Body of pancreas (tissue), 4 donors: ENCODE measurements at places on chromosomes 11 and 22. TPM values are rescaled to one million over a fixed set of nuclear protein-coding genes. Genes with fewer than 3 reads are reported as not detected.

- no peak overlapping the region for H3K27ac ChIP-seq
- no peaks in the 10 kb centered on the region for H3K36me3 ChIP-seq
- no peak overlapping the region for H3K4me3 ChIP-seq
These were observed 1084.9 kb downstream of the BRD1 start for GRCh38 chr22:48742556-48743343.

GRCh38 chr11:45142241-45143055, 4.0 kb upstream of the PRDM11 start:
- H3K36me3 ChIP-seq: no peaks in the 10 kb centered on the region
- H3K4me3 ChIP-seq: no peak overlapping the region
- no peaks in the 10 kb centered on the region for H3K27me3 ChIP-seq
- H3K4me1 ChIP-seq: peaks cover 9% of the 10 kb centered on the region
- no peak for DNase-seq

DNA sequence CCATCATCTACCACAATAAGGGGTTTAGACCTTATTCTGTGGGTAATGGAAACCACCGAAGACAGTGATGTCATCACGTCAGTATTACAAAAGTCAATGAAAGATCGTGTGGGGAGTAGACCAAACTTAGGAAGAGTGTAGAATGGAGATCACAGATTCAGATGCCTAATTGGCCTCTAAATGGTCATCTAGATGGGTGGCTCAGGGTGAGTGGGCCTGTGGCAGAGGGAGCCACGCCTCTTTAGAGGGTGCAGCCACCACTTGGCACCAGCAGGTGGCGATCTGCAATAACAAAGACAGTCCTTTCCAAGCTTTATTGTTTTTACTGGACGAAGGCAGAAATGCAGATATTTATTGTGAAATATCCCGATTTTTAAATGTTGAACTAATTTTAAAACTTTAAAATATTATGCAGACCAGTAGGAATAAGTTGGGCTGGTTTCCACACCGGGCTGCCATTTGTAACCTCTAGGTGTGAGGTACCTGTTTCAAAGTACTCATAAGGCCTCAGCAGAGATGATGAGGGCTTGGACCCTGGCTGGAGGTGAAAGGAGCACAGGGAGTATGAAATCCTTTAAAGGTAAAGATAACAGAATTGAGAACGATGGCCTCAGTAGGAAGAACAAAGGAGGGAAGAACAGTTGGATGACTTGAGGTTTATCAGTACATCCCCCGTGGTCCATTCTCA, 222.0 kb downstream of the DBX1 start:
- H3K36me3 ChIP-seq: peaks cover 5% of the 10 kb centered on the region
- no peaks in the 10 kb centered on the region for H3K27me3 ChIP-seq
- H3K27ac ChIP-seq: no peak overlapping the region
- no peaks in the 10 kb centered on the region for H3K4me1 ChIP-seq
- no peak overlapping the region for H3K4me3 ChIP-seq

DNA sequence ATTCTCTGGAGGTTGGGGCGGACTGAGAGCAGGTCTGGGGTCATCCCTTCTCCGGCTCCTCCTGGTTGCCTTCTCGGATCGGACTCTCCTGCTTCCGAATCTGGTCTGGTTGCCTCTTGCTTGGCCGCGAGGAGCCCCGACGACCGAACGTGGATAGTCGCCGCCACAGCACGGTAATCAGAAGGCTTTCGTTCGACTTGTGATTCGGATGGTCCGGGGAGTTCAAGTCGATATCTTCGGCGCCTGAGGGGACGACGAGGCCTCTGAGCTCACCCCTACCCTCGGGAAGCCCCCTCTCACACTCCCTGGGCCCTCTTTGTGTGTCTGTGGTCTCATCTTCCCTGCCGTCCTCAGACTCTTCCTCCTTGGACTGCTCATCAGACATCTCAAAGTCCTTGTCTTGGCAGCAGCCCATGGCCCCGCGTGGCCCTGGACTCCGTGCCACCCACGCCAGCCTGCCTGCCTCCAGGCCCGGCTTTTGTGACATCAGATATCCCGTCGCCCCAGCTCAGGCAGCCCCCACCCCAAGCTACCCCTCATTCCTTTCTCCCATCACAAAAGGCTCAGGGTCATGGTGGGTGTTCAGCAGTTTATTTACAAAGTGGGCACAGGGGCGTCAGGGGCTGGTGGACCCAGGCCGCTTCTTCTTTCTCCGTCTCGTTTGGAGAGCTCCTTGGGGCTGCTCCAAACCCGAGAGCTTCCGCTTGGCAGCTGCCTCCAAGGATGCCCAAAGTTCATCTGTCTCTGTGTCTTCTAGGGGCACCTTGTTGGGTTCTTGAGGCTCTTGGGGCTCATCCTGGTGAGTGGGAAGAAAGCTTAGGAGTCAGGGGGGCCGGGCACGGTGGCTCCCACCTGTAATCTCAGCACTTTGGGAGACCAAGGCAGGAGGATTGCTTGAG, at the start of gene TEX54:
TSS of gene TEX54 (minus strand) at position 506 of the 899 bp plus-strand sequence.
- peaks cover 37% of the 10 kb centered on the region for H3K4me1 ChIP-seq
- H3K27ac ChIP-seq: peak within 1 kb of the TSS; percentile 99
- H3K27me3 ChIP-seq: no peaks in the 10 kb centered on the region
- peaks cover 12% of the 10 kb centered on the region for H3K36me3 ChIP-seq

DNA sequence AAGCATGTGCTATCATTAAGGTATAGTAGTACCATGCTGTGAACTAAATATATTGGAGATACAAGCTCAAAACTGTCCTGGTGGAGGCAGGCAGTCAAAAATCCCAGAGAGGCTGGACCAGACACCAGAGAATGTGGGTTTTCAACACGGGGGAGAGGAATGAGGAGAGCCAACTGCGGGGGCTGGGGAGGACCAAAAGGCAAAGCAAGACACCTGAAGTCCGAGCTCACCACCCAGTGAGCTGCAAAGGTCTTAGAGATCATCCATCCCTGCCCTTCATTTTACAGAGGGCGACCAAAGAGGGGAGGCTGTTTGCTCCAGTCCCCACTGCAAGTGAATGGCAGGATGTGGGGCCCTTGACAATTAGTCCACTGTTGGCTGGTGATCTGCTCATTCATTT, 10.0 kb downstream of the RIBC2 start:
- no peaks in the 10 kb centered on the region for H3K36me3 ChIP-seq
- H3K4me3 ChIP-seq: no peak overlapping the region

GRCh38 chr11:8596504-8597046, 2.5 kb upstream of the STK33 start:
- H3K27me3 ChIP-seq: no peaks in the 10 kb centered on the region
- no peak overlapping the region for H3K27ac ChIP-seq
- H3K4me1 ChIP-seq: peaks cover 14% of the 10 kb centered on the region
- H3K4me3 ChIP-seq: no peak overlapping the region

DNA sequence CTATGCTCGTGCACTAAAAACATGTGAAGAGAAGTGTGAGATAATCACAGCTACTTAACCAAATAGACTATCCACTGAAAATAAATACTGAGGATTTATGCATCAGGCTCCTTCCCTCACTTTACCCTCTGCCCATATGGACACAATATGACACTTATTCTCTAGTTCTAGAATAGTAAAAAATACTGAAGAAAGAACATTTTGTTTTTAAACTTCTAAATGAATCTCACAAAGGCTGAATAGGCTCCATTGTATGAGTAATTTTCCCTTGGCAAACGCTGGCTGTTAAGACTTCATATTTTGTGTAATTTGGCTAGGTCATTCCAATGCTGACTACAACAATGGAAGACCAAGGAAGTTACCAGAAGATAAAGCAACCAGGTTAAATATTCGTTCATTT, 9.9 kb downstream of the HPS5 start:
- peak overlapping the region; percentile 40 for H3K27ac ChIP-seq
- H3K4me1 ChIP-seq: peaks cover 40% of the 10 kb centered on the region
- DNase-seq: no peak
- peaks cover 2% of the 10 kb centered on the region for H3K36me3 ChIP-seq

- no peak for DNase-seq
- no peaks in the 10 kb centered on the region for H3K4me1 ChIP-seq
- H3K4me3 ChIP-seq: no peak overlapping the region
These were observed 684.0 kb upstream of the CCDC90B start for GRCh38 chr11:83970061-83970671.

GRCh38 chr11:19448651-19449050, 207.9 kb upstream of the E2F8 start:
- H3K36me3 ChIP-seq: no peaks in the 10 kb centered on the region
- no peaks in the 10 kb centered on the region for H3K27me3 ChIP-seq
- H3K27ac ChIP-seq: no peak overlapping the region
- no peak for DNase-seq

GRCh38 chr22:20530368-20531153, 23.2 kb downstream of the MED15 start:
- DNase-seq: no peak
- peaks cover 2% of the 10 kb centered on the region for H3K36me3 ChIP-seq
- H3K27me3 ChIP-seq: no peaks in the 10 kb centered on the region
- H3K4me1 ChIP-seq: peaks cover 23% of the 10 kb centered on the region
- H3K27ac ChIP-seq: peak overlapping the region; percentile 28
- H3K4me3 ChIP-seq: no peak overlapping the region

DNA sequence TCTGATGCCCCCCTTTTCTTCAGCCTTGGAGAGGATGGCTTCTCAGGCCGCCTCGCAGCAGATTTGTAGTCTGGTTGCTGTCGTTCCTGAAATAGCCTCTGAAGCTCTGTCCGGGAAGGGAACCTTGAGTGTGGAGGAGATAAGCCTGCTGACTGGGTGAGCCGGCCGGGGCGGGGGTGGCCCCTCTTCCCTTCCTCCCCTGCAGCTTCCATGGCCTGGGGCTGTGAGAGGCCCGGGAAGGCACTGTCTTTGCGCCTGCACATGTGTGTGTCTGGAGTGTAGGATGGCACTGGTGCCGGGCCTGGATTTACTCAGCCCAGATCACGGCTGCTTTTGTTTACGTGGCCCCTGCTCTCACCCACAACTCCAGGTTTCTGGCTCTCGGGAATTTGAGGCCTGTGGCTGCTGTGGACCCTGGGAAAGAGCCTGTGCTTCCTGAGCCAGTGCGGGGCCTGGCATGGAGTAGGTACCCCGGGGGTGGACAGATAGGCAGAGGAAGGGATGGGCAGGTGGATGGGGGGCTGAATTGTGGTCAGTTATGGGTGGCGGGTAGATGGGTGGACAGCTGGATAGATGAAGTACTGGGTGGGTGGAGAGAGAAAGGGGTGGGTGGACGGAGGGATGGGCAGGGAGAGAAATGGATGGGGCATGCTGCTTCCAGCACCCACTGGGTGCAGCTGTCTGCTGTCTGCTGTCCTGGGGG, 16.6 kb downstream of the KCNQ1 start:
- peak; percentile 55 for DNase-seq
- H3K4me3 ChIP-seq: no peak overlapping the region
- H3K4me1 ChIP-seq: peaks cover 77% of the 10 kb centered on the region
- no peaks in the 10 kb centered on the region for H3K27me3 ChIP-seq
- no peaks in the 10 kb centered on the region for H3K36me3 ChIP-seq

- H3K4me3 ChIP-seq: no peak overlapping the region
- no peak for DNase-seq
- H3K27ac ChIP-seq: no peak overlapping the region
- H3K36me3 ChIP-seq: no peaks in the 10 kb centered on the region
- H3K4me1 ChIP-seq: peaks cover 5% of the 10 kb centered on the region
These were observed 661.4 kb downstream of the CNTN5 start for GRCh38 chr11:99682171-99682570.

DNA sequence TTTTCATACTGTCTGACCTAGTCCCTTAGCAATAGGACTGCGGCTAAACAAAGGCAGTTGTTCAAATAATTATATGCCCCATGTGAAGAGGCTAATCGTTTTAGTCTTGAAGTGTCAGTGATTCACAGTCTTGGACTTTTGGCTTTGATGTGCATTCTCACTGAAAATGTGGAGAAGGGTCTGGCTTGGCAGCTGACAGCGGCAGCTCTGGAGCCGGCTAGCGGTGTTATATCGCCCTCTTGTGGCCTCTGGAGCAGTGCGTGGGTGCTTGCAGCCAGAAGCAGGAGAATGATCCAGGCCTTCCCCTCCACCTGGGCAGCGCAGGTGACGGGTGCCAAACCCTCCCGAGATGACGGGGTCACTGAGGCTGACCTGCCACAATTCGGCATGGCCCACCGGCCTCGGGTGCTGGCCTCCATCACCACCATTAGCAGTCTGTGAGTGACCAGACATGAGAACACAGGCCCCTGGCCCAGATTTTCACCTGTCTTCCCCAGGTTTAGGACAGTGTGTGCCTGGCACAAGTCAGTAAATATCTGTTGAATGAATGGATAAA, 90.3 kb upstream of the PITPNB start:
- H3K36me3 ChIP-seq: no peaks in the 10 kb centered on the region
- peak; percentile 78 for DNase-seq
- no peak overlapping the region for H3K4me3 ChIP-seq

DNA sequence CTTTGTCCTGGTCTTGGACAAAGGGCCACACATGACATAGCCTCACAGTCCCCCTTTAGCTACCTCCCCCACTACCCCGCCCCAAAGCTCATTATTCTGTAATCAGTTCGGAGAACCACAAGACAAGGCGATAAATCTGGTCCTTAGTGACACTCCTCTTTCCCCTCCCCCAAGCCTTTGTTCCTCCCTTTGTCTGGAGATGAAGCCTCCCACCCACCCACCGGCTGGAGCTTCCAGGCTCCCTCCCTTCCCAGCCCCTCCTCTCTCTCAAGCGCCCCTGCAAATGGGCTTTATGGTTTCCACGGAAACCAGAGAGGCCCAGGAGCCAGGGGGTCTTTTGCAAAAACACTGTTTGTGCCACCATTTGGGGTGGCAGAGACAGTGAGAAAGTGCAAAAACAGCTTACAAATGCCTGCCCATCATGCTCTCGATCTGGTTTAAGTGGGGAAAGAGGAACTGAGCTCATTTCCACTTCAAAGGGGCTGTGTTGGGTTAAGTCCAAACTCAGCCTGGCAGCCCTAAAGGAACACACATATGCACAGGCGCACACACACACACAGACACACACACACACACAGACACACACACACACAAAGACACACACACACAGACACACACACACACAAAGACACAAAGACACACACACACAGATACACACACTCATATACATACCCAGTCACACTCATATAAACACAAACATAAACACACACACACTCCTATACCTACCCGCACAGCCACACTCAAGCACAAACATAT, 23.5 kb downstream of the APLNR start:
- no peak overlapping the region for H3K27ac ChIP-seq
- no peak overlapping the region for H3K4me3 ChIP-seq
- H3K27me3 ChIP-seq: no peaks in the 10 kb centered on the region
- H3K4me1 ChIP-seq: no peaks in the 10 kb centered on the region
- no peaks in the 10 kb centered on the region for H3K36me3 ChIP-seq
- no peak for DNase-seq

C11orf52 gene
- 14.8 TPM for total RNA-seq

OR10D3 gene
- total RNA-seq: not detected

CELSR1 gene
- 0.66 TPM for total RNA-seq

TECTA gene
- total RNA-seq: under 0.01 TPM

TBX10 gene
- total RNA-seq: not detected
